ENCODE measurements at places on chromosomes 6 and 20.

- DNase-seq: no peak
These were observed 8.5 kb upstream of the OCSTAMP start for GRCh38 chr20:46559001-46559400.

DNA sequence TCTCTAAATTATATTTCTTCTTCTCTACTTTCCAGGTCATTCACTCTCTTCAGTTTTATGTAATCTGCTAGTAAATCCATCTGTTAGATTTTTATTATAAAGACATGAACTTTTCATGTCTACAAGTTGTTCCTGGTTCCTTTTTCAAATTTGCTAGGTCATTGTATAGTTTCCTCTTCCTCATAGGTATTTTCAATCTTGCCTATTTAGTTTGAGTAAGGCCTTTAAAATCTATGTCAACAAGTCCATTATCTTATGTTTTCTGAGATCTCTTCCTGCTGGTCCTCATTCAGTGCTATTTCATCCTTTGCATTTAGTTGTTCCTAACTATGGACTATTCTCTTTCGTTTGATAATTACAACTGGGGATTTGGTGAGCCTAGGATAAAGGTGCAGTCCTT lies 11.0 kb downstream of the RRBP1 start:
- no peak for DNase-seq

- DNase-seq: no peak
These were observed 59.6 kb downstream of the NCOA7 start for GRCh38 chr6:125850361-125850760.

- DNase-seq: no peak
These were observed 449.0 kb downstream of the CDH26 start for GRCh38 chr20:60407011-60407771.
